DND-41 (cell line): ENCODE measurements at places on chromosomes 7 and 10.

- no peak for DNase-seq
Observed at GRCh38 chr10:86596266-86596665, 58.1 kb upstream of the OPN4 start.

- DNase-seq: no peak
Observed at GRCh38 chr10:74763934-74764591, 62.3 kb upstream of the KAT6B start.

- DNase-seq: no peak
Observed at GRCh38 chr10:62230344-62231121, 38.1 kb downstream of the RTKN2 start.

- DNase-seq: no peak
Observed at GRCh38 chr10:76440426-76440825, 1009.0 kb downstream of the LRMDA start.
